ENCODE measurements at places on chromosomes 5 and 9. TPM values are rescaled to one million over a fixed set of nuclear protein-coding genes. Genes with fewer than 3 reads are reported as not detected.

The LRRC19 gene
- not detected for total RNA-seq

The TGFBR1 gene
- total RNA-seq, result 55.9 TPM

DNA sequence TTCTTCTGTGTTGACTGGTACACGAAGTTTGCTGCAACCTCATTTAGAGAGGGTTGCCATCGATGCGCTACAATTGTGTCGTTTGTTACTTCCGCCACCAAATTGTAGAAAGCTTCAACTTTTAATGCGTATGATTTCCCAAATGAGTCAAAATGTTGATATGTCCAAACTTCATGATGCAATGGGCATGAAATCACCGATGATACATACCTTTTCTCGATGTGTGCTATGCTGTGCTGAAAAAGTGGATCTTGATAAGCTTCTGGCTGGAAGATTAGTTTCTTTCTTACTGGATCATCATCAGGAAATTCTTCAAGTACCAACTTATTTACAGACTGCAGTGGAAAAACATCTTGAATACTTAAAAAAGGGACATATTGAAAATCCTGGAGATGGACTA, 65.7 kb downstream of the TMEM38B start:
- no peak overlapping the region for H3K27ac ChIP-seq
- H3K4me3 ChIP-seq, result no peak overlapping the region
- H3K4me1 ChIP-seq, result no peaks in the 10 kb centered on the region
- no peaks in the 10 kb centered on the region for H3K36me3 ChIP-seq
- H3K27me3 ChIP-seq, result no peaks in the 10 kb centered on the region

DNA sequence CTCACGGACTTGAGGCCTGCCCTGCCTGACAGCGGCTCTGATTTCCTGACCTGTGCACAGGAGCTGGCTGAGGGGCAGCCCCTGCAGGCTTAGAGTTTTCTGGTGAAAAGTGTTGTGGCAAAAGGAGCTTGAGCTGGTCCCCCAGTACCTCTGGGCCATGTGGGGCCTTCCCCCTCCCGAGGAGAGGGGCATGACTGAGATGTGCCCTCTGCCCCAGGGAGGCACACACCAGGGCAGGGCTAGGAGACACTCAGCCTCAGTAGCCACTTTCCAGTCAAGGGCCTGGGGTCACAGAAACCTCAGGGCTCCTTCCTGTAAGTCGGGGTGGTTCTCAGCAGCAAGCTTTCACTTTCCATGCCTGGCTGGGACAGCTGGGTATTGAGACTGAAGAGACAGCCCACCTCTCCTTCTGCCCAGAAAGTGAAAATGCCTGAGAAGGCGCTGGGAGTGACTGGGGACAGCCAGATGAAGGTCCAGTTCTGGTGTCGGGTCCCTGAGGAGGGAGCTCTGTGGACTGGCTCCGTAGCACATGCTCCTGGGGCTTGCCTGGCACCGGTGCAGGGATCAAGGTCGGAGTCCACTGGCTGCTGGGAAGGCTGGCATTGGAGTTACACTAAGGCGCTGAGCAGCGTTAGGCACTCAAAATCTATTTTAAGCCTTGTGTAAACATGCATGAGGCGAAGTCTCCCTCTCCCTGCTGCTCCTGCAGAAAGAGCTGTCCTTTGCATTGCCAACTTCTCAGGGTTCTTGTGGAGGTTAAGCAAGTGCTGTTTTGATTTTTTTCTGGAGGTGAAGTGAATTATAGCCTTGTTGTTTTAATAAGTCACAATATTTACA, 394.9 kb downstream of the GADD45G start:
- H3K27ac ChIP-seq, result peak overlapping the region; percentile 82
- H3K36me3 ChIP-seq, result no peaks in the 10 kb centered on the region
- H3K4me1 ChIP-seq, result peaks cover 33% of the 10 kb centered on the region
- H3K27me3 ChIP-seq, result no peaks in the 10 kb centered on the region
- DNase-seq, result peak; percentile 71
- H3K4me3 ChIP-seq, result peak overlapping the region; percentile 10

DNA sequence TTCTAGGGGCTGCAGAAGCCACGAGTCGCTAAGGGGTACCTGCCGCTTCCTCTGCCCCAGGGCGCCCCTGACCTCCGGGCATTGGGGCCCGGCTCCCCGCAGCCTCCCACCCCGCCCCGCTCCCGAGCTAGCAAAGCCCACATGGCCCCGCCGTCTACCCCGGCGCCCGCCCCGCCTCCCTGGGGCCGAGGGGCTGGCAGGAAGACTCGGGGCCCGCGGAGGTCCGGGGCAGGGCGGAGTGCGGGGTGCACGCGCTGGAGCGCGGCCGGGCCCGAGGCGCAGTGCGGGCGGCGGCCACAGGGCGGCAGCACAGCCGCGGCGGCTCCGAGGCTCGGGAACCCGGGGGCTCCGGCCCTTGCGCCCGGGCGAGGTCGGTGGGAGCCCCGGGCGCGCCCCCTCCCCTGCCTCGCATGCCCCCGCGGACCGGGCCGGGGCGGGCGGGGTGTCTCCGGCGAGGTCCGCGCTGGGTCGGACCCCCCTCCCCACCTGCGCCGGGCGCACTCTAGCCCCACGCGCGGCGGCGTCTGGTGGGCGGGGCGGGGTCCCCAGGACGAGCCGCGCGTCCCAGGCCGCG, 6.7 kb downstream of the NRARP start:
- no peaks in the 10 kb centered on the region for H3K36me3 ChIP-seq
- H3K4me1 ChIP-seq, result peaks cover 5% of the 10 kb centered on the region
- H3K27ac ChIP-seq, result no peak overlapping the region

- H3K4me3 ChIP-seq, result no peak overlapping the region
- no peaks in the 10 kb centered on the region for H3K4me1 ChIP-seq
- H3K27me3 ChIP-seq, result no peaks in the 10 kb centered on the region
- H3K27ac ChIP-seq, result no peak overlapping the region
Measured at GRCh38 chr5:146049704-146050026, 55.7 kb downstream of the PLAC8L1 start.

DNA sequence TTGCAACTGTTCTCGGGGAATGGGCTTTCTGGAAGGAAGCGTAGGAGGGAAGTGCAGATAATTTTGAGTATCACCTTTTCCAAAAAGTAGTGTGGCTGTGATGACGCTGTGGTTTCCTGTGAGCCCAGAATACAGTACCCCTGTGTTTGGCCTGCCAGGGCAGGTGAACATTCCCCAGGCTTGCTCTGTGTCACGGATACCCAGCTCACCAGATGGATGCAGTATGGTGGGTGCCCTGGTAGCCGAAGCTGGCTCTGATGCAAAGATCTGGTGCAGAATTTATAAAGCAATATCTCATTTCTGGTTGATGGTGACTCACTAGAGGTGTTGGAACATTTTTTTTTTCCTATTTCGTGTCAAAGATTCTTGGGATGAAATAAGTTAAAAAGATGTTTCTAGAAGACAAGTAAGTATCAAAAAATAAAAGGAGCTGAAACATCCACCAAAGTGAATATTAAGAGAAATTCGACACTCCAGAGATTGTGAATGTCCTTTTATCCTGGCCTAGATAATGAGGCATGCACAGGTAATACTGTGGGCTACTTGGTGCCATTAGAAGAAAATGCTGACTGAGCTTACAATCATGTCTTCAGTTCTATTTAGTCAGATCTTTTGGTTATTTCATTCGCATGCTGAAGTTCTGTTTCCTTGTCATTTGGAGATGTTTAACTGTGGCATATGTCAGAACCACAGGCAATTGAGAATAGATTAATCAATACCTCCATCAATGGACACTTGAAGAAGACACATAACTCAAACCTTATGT, 200.1 kb downstream of the GADD45G start:
- no peak overlapping the region for H3K27ac ChIP-seq
- H3K4me1 ChIP-seq, result peaks cover 16% of the 10 kb centered on the region
- no peaks in the 10 kb centered on the region for H3K27me3 ChIP-seq
- DNase-seq, result no peak

- H3K4me3 ChIP-seq, result no peak overlapping the region
- H3K27me3 ChIP-seq, result no peaks in the 10 kb centered on the region
- no peaks in the 10 kb centered on the region for H3K36me3 ChIP-seq
- H3K4me1 ChIP-seq, result no peaks in the 10 kb centered on the region
- no peak overlapping the region for H3K27ac ChIP-seq
Measured at GRCh38 chr5:125455041-125455440, 708.6 kb upstream of the ZNF608 start.

GRCh38 chr5:160242145-160242544, 12.8 kb downstream of the FABP6 start:
- no peak for DNase-seq
- H3K27me3 ChIP-seq, result no peaks in the 10 kb centered on the region
- H3K36me3 ChIP-seq, result no peaks in the 10 kb centered on the region

DNA sequence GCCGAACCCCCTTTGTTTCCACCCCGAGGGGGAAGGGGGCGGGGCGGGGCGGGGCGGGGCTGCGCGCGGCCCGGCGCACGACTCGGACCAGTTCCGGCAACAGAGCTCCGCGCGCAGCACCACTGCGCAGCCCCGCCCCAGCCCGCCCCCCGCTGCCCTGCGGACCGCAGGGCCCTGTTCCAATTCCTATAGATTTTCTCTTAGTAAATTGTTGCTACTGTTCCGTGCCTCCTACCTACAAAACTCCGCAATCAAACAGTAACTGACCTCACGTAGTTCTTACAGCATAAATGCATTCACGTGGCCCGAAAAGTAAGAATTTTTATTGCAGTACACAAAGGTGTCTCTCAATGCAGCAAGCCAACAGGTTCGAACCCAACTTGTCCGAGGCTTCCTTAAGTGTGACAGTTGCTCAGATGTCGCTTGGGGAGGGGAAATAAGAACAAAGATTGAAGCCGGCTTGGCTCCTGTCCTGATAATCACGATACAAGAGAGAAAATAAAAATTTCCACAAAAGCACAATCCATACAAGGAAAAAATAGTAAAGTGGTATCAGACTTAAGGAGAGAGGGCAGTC, 1.2 kb upstream of the RNF38 start:
- H3K27ac ChIP-seq, result peak overlapping the region; percentile 87
- DNase-seq, result no peak
- peaks cover 2% of the 10 kb centered on the region for H3K4me1 ChIP-seq
- H3K27me3 ChIP-seq, result no peaks in the 10 kb centered on the region
- peak overlapping the region; percentile 82 for H3K4me3 ChIP-seq
- no peaks in the 10 kb centered on the region for H3K36me3 ChIP-seq

GRCh38 chr9:78574354-78575045, 277.6 kb downstream of the PSAT1 start:
- no peaks in the 10 kb centered on the region for H3K4me1 ChIP-seq
- H3K36me3 ChIP-seq, result no peaks in the 10 kb centered on the region
- no peaks in the 10 kb centered on the region for H3K27me3 ChIP-seq
- no peak overlapping the region for H3K4me3 ChIP-seq

All from ovary (tissue), 10 donors.